ENCODE measurements at places on chromosomes 4 and X.

DNA sequence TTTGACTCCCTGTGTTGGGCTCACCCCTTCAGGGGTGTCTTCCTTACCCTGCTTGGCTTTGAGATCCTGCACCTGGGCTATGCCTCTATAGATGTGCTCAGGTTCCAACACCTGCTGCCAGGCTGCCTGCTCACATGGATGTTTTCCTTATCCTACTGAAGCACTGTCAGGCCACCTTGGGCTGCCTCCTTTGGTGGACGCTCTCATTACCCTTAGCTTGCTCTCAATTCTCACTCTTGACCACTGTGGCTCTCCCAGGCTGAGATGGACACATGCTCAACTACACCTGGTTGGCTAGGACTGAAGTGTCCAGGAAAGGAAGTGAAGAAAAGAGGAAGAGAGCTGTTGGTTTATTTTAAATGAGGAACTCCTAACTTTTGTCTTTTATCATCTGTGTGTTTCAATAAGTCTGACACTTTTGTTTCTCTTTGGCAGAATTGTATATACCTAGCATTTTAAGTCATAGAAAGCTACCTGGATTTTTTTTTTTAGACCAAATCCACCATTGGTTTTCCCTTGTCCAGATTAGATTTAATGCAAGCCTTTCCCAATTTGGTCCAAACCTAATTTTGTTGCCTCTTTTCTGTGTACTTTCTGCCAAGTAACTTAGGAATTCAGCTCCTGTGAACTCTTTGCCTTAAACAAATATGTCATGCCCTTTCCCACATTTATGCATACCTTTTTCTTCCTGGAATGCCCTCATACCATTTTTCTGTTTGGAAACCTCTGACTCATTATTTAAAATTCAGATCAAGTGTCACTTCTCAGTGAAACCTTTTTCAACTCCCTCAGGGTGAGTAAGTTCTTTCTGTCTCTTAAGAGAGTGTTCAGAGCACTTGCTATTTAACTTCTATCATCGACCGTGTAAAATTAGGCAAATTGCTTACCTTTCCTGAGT lies 175.8 kb downstream of the GC start:
- DNase-seq = no peak

DNA sequence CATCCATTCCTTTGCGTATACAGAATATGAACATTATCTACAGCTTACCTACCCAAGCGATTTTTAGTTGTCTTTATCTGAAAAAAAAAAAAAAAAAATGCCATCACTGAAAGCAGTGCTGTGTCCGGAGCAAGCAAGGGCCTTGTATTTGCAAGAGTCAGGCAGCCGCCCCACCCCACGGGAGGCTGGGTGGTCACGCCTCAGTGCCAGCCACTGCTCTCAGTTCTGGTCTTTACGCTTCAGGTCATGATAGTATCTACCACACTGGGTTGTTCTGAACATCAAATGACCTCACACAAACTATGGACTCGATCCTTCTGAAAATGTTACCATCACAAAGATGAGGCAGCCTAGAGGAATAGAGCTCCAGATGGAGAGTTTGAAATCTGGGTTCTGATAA lies 62.7 kb upstream of the HELT start:
- no peak for DNase-seq

GRCh38 chr4:170827562-170828274 lies 738.0 kb upstream of the AADAT start:
- DNase-seq = no peak

- no peak for DNase-seq
These were observed 61.6 kb downstream of the UBE2K start for GRCh38 chr4:39759569-39759968.

- no peak for DNase-seq
These were observed 253.8 kb downstream of the DHX15 start for GRCh38 chr4:24330573-24330972.

- DNase-seq = no peak
These were observed 6.4 kb downstream of the SCML2 start for GRCh38 chrX:18348047-18348446.

DNA sequence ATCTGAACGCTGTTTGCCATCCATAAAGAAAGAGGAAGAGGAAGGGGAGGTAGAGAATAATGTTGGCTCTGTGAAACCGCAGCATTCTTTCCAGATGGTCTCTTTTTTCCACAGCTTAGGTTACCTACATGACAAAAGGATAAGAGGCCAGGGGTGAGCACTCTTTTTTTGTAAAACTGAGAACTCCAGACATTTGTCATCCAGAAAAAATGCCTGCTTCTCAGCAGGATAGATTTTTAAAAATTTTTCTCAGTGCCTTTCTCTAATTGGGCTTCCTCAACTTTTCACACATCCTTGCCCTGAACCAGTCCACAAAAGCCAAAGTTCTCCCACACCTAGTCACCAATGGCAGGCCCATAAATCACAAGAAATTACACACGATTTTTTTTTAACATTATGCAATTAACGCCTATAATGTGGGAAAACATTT lies 158.1 kb upstream of the TENM3 start:
- DNase-seq = peak; percentile 46
